ENCODE measurements at places on chromosomes 2 and 18.

- no peak for DNase-seq
Measured at GRCh38 chr2:40371525-40372282, 80.2 kb downstream of the SLC8A1 start.

DNA sequence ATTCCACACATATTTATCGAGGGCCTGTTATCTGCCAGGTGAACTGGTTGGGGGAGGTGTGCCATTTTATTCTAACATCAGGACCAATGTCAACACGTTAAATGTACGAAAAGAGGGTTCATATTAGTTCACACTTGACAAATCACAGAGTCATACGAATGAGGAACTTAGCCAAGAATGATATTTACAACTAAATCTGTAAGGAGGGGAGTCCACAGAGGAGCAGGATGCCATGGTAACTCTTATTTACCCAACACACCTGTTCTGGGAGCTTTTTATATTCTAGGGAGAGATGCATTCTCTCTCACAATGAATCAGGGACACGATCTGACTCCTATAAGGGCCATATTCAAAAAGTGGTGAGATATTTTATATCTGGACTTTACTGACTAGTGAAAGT is 144.1 kb downstream of the CDC42EP3 start:
- DNase-seq = no peak

DNA sequence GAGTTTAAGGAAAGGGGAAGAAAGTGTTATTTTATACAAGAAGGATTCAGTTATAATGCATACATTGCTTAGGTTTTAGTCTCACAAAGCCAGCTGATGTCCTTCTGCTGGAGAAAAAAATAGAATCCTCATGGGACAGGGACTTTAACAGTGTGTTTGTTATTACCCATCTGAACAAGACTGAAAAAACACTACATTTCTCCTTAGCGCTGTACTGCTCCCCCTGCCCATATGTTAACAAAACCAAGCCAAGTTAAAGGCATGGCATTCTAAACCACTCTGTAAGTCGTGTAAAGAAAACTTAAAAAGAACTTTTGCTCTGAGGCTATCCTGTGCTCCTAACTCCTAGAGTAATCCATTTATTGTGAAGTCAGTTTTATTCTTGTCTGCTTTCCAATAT is 102.6 kb upstream of the NYAP2 start:
- no peak for DNase-seq

DNA sequence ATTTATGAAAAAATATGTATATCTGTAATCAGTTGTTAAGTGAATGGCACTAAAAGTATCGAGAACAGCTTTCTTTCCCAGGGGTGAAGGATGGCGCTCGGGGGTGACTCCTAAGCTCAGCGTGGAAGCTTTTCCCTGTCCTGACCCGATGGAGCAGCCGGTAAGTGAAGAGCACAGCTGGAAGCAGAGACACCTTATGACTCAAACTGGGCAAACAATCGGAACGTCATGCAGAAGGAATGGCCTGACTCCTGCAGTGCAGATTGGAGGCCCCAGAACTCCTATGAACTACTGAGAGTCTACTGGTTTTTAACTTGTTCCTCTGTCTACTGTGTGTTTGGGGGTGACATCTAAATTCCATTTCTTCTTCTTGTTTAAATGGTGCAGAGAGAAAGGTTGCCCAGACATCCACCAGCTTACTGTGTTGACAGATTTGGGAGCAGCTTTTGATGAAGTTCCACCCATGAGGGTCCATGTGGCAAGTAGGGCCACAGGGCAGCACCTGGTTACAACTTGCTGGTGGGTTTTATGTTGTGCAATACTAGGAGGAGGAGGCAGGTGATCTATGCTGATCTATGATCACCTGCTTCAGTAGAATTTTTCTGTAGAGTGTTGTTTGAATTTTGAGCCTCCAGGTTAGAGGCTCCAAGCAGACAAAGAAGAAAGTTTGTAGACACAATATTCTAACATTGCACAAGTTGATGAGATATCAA is 52.8 kb upstream of the TMEM182 start:
- no peak for DNase-seq

DNA sequence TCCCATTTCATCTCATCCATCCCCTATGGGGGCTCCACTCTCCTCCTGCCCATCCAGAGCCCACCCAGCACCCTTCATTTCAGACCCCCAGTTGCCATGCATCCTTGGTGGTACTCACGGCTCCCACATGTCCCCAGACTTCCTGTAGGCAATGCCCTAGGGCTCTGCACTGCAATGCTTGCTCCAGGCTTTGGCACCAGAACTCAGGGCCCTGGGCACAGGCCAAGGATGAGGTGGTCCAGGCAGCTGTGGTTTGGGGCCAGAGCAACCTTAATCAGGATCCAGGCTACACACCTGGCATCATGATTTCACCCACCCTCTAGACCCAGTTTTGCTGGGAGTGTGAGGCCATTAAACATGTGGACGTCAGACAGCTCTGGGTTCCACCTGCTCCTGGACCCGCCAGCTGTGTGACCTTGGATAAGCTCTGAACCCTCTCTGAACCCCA is 414 bp downstream of the SFTPB start:
- no peak for DNase-seq

- no peak for DNase-seq
Measured at GRCh38 chr2:172578054-172578453, 22.2 kb downstream of the PDK1 start.

- DNase-seq = no peak
Measured at GRCh38 chr18:74739926-74740325, 142.3 kb downstream of the ZNF407 start.

Data from coronary artery (tissue), 2 donors.